Stimulated activated CD8-positive, alpha-beta memory T cell treated with anti-CD3 and anti-CD28 coated beads, Interleukin-4, amount 100 ng/mL, for 1 hour (primary cell): ENCODE measurements at places on chromosomes 16 and 17.

GRCh38 chr17:72717676-72718075, 374.8 kb downstream of the SLC39A11 start:
- no peak for DNase-seq

DNA sequence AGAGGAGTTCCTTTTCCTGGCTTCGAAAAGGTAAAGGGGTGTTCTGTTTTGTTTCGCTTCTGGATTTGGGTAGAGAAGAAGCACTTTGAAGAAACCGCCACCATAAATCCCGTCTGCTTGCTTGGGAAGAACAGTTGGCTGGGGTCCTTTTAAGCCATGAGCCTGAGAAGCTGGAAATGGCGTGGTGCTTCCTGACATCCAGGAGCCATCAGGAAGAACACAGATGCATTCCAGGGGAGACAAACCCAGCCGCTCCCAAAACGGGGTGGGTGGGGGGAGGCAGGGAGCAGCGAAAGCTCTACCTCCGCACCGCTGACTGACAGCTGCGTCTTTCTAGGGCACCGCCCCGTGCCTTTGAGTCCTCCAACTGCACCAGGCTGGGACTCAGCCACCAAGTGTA, 91.6 kb downstream of the ZDHHC7 start:
- no peak for DNase-seq

DNA sequence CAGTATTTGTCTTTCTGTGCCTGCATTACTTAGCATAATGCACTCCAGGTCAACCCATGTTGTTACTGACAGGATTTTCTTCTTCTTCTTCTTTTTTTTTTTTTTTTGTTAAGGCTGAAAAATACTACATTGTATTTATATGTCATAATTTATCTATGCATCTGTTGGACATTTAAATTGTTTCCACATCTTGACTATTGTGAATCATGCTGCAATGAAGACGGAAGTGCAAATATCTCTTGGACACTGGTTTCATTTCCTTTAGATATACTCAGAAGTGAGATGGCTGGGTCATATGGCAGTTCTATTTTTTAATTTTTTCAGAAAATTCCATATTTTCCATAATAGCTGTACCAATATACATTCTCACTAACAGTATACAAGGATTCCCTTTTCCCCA, 272.7 kb upstream of the PMFBP1 start:
- no peak for DNase-seq

GRCh38 chr16:71574702-71575101, 2.2 kb downstream of the TAT start:
- no peak for DNase-seq

GRCh38 chr17:55219934-55220333, 44.8 kb upstream of the HLF start:
- no peak for DNase-seq

DNA sequence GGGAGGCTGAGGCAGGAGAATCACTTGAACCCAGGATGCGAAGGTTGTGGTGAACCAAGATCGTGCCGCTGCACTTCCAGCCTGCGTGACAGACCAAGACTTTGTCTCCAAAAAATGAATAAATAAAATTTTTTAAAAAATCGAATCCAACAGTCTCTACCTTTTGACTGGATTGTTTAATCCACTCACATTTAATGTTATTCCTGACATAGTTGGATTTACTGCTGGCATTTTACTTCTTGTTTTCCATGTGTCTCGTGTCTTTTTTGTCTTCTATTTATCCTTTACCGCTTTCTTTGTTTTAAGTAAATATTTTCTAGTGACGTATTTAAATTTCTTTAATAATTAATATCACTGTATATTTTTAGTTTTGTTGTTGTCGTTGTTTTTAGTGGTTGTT, 5.4 kb upstream of the CES4A start:
- DNase-seq, result no peak

GRCh38 chr17:77203436-77203835, 62.7 kb downstream of the SEC14L1 start:
- no peak for DNase-seq

DNA sequence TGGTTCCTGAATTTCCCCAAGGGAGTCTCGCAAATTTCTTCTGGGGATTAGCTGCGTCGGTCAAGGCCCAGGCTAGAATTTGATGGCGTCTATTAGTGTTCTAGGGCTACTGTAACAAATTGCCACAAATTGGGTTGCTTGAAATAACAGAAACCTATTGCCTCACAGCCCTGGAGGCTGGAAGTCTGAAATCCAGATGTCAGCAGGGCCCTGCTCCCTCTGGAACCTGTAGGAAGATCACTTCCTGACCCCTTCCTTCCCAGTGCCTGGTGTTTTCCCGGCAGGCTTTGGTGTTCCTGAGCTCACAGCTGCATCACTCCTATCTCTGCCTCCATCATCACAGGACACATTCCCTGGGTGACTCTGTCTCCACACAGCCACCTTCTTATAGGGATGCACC, 24.4 kb downstream of the DHRS7C start:
- DNase-seq, result no peak

GRCh38 chr17:8101721-8102120, 14.2 kb upstream of the ALOX12B start:
- no peak for DNase-seq

DNA sequence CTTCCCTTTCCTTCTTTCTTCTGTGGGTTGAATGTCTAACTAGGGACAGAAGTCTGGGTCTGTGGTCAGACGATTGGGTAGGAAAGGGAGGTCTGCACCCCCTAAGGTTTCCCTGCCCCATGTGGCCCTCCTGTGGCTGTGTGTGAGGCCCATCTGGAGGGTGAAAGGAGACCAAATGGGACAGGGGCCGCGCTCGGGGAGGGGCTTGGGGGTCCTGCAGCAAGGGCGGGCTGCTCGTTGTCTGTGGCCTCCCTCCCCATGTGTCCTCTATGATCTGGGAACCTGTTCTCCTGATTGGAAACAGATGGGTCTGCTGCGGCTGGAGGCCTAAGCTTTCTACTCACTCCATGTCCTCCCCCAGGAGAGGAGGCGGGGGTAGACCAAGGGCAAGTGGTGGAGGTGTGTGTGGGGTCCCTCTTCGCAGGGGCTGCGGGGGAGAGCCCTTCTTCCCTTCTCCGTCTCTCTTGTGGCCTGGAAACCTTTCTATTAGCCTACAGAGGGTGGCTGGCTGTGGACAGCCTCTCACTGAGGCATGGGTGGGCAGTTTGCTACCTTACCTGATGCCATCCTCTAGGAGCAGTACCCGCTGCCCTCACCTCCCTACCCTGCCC, 18.6 kb downstream of the IGFBP4 start:
- no peak for DNase-seq

- DNase-seq, result no peak
These were observed 18.8 kb upstream of the PHOSPHO1 start for GRCh38 chr17:49249292-49249794.

DNA sequence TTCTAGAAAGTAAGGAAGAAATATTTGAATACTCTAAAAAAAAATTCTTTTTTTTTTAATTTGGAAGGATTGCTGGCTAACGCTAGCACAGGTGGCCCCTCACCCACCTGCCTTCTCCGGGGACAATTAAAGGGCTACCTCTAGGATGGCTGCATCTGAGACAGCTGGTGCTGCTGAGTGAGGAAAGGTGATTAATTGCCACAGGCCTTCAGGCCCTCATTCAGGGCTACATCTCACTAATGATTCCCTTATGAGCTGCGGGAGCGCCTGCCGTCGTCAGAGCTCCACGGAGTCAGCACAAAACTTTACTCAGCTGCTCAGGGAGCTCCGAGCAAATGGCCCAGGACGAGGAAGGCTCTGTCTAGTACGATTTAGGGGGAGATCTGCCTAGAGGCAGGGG, 27.0 kb upstream of the AKTIP start:
- DNase-seq, result no peak

- no peak for DNase-seq
These were observed 195.2 kb upstream of the CNTNAP4 start for GRCh38 chr16:76081967-76082366.

GRCh38 chr17:82092995-82093751, 4.9 kb downstream of the FASN start:
- DNase-seq, result no peak

GRCh38 chr16:2455081-2455845, 4.6 kb upstream of the TEDC2 start:
- no peak for DNase-seq

DNA sequence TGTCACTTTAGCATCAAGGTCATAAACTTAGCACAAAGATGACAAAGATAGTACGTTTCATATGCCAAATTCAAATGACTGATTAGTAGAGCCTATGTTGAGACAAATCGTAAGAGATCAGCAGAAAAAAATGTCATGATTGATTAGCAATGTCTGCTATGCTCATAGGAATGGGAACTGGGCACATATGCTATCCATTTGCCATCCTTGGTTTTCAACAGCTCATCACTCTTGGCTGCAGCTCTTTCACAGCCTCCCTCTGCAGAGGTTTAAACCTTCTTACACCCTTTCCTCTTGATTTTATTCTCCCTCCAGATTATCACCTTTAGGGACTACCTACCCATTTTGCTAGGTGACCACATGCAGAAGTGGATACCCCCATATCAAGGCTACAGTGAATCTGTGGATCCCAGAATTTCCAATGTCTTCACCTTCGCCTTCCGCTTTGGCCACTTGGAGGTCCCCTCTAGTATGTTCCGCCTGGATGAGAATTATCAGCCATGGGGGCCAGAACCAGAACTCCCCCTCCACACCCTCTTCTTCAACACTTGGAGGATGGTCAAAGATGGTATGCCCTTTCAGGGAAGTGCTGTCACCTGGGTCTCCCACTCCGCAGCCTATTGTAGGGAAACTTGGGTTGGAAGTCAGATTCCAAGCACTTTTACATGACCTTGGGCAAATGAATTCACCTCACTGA, 16.2 kb downstream of the MPO start:
- DNase-seq, result no peak

- DNase-seq, result no peak
These were observed 2.2 kb downstream of the GRB7 start for GRCh38 chr17:39739885-39740356.

- no peak for DNase-seq
These were observed 31.1 kb upstream of the JPH3 start for GRCh38 chr16:87570938-87571867.
